ENCODE measurements at places on chromosomes 16 and 17.

- DNase-seq, result no peak
Measured at GRCh38 chr17:60293580-60294335, 98.2 kb downstream of the USP32 start.

DNA sequence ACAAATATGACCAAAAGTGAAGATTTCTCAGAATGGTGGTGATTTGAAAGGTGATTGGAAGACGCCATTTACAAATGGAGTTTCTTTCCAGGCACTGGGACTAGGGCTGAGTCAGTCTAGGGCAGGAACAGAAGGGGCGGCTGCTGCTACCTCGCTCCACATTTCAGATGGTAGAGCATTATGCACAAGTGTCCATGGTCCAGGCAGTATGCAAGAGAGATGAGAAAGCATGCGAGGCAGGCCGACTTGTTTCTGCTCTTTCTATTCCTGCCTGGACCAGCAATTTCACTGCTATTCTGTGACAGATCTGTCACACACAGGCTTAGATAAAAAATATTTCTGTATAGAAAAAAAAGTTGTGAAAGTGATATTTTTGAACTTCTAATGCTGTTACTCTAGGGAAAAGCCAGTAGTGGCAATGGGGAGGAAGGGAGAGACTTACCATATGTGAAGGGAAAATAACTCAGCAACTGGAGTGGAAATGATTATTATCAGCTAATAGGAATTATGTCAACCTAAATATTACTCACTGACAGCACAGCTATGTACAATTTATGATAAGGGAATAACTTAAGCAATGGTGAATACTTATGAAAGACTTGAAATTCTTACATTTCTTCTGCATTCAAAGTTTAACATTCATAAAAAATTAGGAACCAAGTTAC, 134.7 kb upstream of the NETO2 start:
- DNase-seq, result no peak

- no peak for DNase-seq
Measured at GRCh38 chr16:4087099-4087885, 28.9 kb downstream of the ADCY9 start.

- DNase-seq, result no peak
Measured at GRCh38 chr17:48047113-48047740, 932 bp upstream of the NFE2L1 start.

DNA sequence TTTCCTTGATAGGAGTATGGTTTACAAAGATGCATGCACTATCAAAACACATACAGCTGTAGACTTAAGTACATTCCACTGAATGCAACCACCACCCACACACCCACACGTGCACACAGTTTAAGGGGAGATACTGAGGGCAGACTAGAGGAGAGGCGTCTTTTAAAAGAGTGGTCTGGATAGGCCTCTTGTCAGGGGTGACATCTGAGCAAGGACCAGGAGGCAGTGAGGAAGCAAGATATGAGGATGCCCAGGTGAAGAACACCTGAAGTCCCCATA, 12.6 kb downstream of the MPHOSPH6 start:
- DNase-seq, result no peak
